ENCODE measurements at places on chromosomes 2 and 18. TPM values are rescaled to one million over a fixed set of nuclear protein-coding genes. Genes with fewer than 3 reads are reported as not detected.
A peak's percentile ranks its signal among the peaks of the same experiment; 100 is the strongest.

Gene ATP8B1
- total RNA-seq: 26.6 TPM

Gene KLHL14
- total RNA-seq: 0.31 TPM

Gene VWA3B
- 17.8 TPM for total RNA-seq

Gene ABCG8
- total RNA-seq: not detected

Gene CRACDL
- total RNA-seq: 28.3 TPM

Gene GNLY
- total RNA-seq: not detected

Gene MRPL53
- total RNA-seq: 23.3 TPM

Gene CACNB4
- 10.9 TPM for total RNA-seq

GRCh38 chr2:105556366-105556765, 157.5 kb upstream of the FHL2 start:
- no peak overlapping the region for H3K27ac ChIP-seq
- no peaks in the 10 kb centered on the region for H3K36me3 ChIP-seq
- peaks cover 2% of the 10 kb centered on the region for H3K27me3 ChIP-seq
- H3K4me3 ChIP-seq: no peak overlapping the region
- no peak for DNase-seq
- no peaks in the 10 kb centered on the region for H3K4me1 ChIP-seq

DNA sequence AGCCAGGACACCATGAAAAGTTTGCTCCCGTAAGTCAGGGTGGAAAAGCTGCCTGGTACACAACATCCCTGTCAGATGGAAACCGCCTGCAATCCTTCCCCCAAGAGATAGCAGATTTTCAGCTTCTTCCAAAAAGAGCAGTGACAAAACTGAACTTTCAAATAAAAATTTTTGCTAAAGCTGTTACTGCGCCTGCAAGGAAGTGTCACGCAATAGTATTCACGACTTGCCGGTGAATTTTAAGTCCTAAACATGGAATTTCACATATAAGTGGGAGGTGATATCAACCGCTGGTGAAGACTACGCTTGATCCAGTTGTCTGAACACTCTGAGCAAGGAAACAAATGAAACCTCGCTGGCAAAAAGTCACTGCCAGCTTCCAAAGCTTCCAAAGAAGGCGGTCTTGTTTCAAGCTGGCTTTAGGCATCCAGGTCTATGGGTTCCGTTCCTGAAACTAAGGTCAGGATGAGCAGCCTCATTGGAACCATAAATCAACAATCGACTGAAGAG, 2.8 kb downstream of the COL6A3 start:
- H3K36me3 ChIP-seq: peaks cover 25% of the 10 kb centered on the region
- no peak overlapping the region for H3K27ac ChIP-seq
- peak; percentile 63 for DNase-seq
- H3K4me1 ChIP-seq: no peaks in the 10 kb centered on the region

DNA sequence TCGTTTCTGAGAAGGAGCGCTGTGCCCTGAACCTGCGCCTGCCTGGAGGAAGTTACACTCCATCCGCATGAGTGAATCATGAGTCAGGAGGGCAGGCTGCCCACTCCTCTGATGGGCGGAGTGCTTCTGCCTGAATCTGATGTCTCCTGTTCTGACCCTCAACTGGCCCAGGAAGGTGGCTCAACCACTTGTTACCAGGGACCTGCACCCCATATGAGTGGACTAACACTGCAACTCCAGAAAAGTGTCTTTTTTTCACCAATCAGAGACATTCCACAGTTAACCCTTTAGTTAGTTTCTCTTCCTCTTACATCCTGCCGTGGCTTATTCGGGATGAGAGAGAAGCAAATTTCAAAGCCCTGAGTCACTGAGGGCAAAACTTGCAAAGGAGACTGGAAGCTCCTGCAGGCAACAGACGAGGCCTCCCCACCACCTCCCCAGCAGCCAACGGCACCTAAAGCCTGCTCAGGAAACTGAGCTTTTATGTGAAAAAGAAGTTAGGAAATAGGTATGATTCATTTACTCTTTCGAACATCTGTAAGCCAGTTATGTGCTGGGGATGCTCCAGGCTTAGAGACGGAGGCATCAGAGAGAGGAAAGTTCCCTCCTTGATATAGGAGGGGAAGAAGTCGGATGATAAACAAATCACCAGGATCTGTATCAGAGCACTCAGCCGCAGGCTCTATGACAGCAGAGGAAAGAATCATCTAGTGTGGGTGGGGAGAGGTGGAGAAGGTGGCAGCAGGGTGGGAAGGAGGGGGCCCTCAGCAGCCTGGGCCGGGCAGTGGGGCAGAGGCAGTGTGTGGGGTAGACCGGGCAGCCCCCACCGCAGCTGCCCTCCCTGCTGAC, 30.9 kb downstream of the MBP start:
- H3K4me1 ChIP-seq: no peaks in the 10 kb centered on the region
- no peak overlapping the region for H3K4me3 ChIP-seq
- peaks cover 65% of the 10 kb centered on the region for H3K27me3 ChIP-seq
- H3K36me3 ChIP-seq: no peaks in the 10 kb centered on the region
- DNase-seq: no peak

GRCh38 chr2:100853909-100854810, 34.2 kb downstream of the NPAS2 start:
- no peak overlapping the region for H3K27ac ChIP-seq
- H3K4me3 ChIP-seq: no peak overlapping the region
- H3K36me3 ChIP-seq: no peaks in the 10 kb centered on the region
- peaks cover 3% of the 10 kb centered on the region for H3K4me1 ChIP-seq
- no peak for DNase-seq

GRCh38 chr2:64770781-64771334, 117.1 kb upstream of the SERTAD2 start:
- H3K27me3 ChIP-seq: no peaks in the 10 kb centered on the region
- H3K4me3 ChIP-seq: no peak overlapping the region
- H3K36me3 ChIP-seq: no peaks in the 10 kb centered on the region
- H3K4me1 ChIP-seq: peaks cover 12% of the 10 kb centered on the region

DNA sequence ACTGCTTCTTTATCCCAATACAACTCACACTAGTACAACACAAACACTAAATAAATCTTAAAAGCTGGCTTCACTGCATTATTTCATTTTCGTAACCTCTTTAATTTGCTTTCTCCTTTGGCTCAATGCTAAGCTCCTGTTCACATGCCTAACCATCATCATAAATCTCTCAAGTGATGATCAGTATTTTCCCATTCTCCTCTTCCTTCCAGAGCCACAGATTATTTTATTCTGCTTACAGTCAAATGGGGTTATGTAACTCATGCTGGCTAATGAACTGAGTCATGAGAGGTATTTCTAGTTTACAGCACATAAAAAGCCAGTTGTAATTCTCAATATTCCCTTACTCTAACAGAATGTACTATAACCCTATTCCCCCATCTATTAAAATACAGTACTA, 350.4 kb upstream of the ZC3H15 start:
- no peaks in the 10 kb centered on the region for H3K27me3 ChIP-seq
- H3K27ac ChIP-seq: no peak overlapping the region

- no peak for DNase-seq
- H3K4me1 ChIP-seq: no peaks in the 10 kb centered on the region
- H3K4me3 ChIP-seq: no peak overlapping the region
Measured at GRCh38 chr2:23083966-23084365, 301.0 kb upstream of the KLHL29 start.

DNA sequence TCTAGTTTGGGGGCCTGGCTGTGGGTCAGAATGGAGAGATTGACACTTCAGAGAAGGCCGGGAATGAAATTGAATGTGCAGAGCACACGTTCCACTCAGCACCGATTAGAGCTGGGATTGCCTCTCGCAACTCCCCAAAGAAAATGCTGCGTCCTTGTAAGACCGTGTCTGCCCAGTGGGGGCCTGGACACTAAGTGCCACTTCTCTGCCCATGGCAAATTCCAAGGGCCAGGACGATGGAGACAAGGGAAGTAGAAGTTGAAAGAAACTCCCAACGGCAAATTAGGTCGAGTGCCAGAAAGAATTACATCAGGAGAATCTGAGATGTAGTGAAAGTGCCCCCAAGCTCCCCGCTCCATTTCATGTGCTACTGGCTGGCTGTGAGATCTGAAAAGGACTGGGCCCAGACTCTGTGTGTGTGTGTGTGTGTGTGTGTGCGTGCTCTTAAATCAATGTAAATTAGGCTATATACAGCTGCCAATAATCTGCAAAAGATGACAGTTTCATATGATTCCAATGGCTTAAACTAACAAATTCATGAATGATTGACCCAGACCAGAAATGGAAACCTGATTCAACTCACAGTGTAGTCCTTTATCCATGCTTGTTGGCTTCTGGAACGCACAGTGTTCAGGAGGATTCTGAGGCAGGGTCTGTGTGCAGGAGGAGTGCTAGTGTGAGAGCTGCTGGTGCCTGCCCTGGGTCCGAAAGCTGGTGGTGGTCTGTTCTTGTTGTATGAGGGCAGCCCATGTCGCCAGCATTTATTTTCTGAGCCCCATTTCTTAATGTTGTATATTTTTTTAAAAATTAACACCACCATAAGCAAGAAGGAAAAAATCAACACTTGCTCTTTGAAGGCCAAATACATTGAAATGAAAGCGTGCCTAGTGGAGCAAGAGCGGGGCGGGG, 234.3 kb downstream of the AGAP1 start:
- no peaks in the 10 kb centered on the region for H3K4me1 ChIP-seq

GRCh38 chr18:3345885-3346284, 84.0 kb downstream of the MYL12B start:
- H3K36me3 ChIP-seq: no peaks in the 10 kb centered on the region
- H3K27me3 ChIP-seq: no peaks in the 10 kb centered on the region
- H3K4me3 ChIP-seq: no peak overlapping the region
- no peak overlapping the region for H3K27ac ChIP-seq
- no peaks in the 10 kb centered on the region for H3K4me1 ChIP-seq
- peak; percentile 44 for DNase-seq

DNA sequence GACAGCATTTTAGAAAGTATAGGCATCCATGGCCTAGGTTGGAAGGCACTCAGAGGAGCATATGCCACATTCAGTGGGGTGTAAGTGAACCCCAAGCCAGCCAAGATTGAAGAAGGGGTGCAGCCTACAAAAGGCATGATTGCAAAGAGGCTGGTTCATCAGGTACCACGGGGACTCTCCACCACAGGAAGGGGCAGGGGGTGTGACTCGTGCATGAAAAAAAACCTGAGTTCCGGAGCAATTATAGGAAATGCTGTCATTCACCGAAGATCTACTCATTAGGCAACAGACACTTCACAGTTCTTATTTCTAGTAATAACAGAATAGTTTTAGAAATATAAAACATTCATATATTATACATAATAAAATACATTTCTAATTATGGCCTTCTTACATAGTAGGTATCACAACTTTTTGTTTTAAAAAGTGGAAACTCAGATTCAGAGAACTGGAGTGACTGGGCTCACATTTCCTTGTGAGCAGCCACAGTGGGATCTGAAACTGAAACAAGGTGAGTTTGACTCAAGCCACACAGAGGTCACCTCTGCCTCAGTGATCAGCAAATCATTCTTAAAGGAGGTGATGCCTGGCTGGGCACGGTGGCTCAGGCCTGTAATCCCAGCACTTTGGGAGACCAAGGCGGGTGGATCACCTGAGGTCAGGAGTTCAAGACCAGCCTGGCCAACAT, 188.4 kb upstream of the GYPC start:
- no peak for DNase-seq
- H3K27me3 ChIP-seq: no peaks in the 10 kb centered on the region
- H3K36me3 ChIP-seq: no peaks in the 10 kb centered on the region
